ENCODE measurements at places on chromosomes 7 and 10.

- DNase-seq: no peak
Measured at GRCh38 chr10:118213436-118213835, 128.7 kb downstream of the FAM204A start.

- peak; percentile 72 for DNase-seq
Measured at GRCh38 chr7:31074120-31074383, 21.9 kb downstream of the ADCYAP1R1 start.

- no peak for DNase-seq
Measured at GRCh38 chr10:69064762-69065328, 23.1 kb upstream of the SRGN start.

GRCh38 chr7:25399000-25399750 is 170.9 kb upstream of the NPVF start:
- no peak for DNase-seq

GRCh38 chr7:101208794-101209193 is 8.0 kb upstream of the MOGAT3 start:
- no peak for DNase-seq

DNA sequence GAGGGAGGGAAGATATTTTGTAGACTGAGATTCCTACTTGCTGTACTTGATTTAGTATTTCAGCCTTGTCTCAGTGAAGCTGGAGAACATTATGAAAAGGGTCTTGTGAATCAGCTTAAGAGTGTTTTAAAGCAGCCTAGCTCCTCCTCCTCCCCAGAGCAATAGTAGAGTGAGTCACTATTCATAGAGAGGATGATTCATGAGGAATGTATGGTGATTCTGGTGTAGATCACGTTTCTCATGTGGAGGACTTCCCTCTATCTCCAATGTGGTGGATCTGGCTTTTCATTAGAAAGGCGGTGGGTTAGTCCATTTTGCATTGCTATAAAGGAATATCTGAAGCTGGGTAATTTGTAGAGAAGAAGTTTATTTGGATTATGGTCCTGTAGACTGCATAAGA is 340.1 kb upstream of the CHRM2 start:
- no peak for DNase-seq

DNA sequence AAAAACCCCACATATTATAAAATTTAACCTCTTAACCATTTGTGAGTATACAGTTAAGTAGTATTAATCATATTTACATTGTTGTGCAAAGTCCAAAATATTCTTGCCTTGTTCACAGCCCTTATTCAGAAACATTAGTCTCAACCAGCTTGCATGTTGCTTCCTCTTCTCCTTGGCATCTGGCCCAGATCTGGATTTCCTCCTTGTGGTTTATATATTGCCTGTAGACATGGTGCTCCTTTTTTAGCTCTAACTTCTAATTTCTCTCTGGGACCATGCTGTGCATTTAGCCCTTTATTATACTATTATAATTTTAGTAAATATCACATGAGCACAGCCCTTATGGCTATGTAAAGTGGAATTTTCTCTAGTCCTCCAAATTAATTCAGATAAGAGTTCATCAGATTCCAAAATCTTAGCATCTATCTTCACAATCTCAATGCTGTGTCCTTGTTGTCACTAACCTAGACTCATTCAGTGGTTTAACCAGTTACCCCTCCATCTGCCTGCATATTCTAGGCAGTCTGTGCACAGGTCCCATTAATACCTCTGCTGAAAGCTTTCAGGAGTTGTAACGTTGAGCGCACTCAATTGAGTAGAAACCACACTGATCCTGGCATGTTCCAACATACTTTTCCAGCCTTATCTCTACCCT is 7.9 kb downstream of the CPED1 start:
- no peak for DNase-seq

DNA sequence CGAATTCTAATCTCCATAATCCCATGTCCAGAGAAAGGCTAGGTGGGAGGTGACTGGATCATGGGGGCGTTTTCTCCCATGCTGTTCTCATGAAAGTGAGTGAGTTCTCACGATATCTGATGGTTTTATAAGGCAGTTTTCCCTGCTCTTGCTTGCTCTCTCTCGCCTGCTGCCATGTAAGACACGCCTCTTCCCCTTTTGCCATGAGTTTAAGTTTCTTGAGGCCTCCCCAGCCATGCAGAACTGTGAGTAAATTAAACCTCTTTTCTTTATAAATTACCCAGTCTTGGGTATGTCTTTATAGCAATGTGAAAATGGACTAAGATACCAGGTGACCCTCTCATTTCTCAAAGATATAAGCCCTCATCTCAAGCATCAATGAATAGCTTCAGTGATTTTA is 1.1 kb upstream of the ACTA2 start:
- no peak for DNase-seq

DNA sequence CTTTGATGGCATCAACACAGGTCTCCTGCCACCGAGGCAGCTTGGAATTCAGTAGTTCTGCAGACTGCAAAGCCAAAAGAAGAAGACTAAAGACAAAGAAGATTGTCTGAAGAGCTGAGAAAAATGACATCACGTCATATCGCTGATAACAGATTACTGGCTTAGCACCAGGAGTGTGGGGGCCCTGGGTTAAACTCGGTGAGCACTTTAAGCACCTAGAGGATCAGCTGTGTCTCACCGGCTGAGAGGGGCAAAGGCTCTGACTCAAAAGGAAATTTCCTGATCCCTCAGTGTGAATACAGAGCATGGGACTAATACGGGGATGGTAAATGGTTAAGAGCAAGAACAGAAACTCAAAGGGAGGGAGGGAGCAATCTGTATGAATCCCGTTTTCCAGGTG is 30.7 kb downstream of the BRI3 start:
- DNase-seq: no peak

GRCh38 chr7:133409421-133409820 is 156.5 kb downstream of the EXOC4 start:
- no peak for DNase-seq

GRCh38 chr7:45910855-45911254 is 10.2 kb downstream of the IGFBP3 start:
- DNase-seq: no peak

GRCh38 chr7:103683348-103683747 is 237.3 kb upstream of the SLC26A5 start:
- DNase-seq: no peak

DNA sequence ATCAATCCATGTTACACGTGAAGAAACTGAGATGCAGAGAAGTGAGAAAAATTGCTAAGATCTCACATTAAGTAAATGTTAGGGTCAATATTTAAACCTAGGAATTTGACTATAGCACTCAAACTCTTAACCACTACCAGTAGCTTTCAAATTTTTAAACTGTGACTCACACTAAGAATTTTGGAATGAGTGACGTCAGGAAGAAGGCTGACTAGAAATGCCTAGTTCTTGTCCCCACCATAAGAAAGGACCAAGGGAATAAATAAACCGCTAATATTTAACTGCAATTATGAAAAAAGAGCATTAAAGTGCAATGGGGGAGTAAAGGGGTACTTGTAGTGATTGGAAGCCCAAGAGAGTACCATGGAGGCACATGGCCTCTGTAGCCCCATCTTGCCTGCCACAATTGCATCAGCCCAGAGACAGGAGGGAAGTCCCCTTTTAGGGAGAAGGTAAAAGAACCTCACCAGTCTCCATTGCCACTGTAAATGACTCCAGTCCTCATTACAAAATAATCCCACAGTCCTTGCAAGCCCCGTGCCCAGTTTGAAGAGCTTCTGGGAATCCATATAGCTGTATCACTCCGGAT is 3.5 kb upstream of the AKR1B1 start:
- no peak for DNase-seq

DNA sequence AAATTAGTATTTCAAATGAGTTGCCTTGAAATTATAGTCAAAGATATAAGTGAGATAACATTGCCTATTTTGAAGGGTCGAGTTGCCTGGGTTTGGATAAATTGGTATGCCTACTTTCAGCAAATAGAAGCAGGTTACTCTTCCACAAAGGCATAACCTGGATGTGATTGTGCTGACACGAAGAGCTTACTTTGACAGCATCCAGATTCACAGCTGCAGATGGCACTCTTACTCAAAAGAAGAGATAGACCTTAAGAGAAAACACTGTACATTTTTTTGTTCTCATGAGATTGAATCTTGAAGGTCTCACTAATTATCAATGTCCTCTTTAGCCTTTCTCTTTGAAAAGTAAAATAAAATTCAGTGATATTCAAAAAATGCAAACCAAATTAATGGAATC is 1338.7 kb downstream of the REEP3 start:
- no peak for DNase-seq

GRCh38 chr7:132123773-132124172 is 452.5 kb downstream of the PLXNA4 start:
- DNase-seq: no peak

- DNase-seq: no peak
Measured at GRCh38 chr7:98659756-98660155, 42.7 kb downstream of the NPTX2 start.

DNA sequence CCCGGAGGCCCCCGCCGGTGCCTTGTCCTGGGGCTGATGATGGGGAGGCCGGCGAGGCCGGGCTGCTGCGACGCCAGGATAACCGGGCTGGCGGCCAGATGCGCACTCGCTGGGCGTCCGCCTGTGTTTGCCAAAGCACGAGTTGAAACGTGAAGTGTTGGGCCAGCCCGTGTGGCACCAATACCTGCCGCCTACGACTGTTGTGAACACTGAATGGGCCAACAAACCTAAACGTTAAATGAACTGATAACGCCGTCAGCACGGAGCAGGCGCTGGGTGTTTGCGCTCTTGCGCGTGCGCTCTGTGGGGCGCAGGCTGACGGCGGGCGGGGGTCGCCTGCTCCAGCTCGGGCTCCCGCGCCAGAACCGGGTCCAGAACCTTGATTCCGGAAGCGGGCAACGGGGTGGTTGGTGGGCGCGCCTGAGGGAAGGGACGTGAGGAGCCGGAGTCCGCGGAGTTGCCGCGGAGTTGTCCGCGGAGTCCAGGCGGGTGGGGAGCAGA is 658 bp downstream of the CYP2E1 start:
- DNase-seq: no peak

GRCh38 chr7:92034116-92034515 is 93.5 kb downstream of the AKAP9 start:
- no peak for DNase-seq

DNA sequence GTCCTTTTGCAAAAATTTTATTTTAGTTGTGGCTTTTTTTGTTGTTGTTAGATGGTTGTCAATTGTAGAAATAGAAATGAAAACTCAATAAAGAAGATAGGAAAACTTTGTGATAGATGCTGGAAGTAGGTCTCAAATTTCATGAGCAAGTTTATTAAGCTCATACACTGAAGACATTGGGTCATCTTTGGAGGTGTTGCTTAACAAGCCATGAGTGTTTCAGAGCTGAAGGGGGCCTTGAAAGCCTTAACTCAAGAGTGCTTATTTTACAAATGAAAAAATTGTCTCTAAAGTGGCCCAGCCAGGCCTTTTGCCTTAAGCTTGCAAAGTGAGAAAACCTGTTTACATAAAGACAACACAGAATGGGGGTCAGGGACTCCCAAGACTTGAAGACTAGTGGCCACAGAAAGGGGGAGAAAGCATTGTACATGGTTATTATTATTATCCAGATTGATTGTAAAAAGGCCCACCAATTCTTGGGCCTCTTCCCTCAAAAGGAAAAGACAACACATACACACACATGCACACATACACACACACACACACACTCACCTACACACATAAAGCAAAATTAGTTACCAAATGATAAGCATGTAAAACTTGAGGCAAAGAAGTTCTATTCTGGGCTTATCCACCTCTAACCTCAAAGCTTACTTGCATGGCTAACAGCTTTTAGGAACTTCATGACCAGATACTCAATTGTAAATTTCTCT is 49.7 kb upstream of the GLCCI1 start:
- DNase-seq: no peak

DNA sequence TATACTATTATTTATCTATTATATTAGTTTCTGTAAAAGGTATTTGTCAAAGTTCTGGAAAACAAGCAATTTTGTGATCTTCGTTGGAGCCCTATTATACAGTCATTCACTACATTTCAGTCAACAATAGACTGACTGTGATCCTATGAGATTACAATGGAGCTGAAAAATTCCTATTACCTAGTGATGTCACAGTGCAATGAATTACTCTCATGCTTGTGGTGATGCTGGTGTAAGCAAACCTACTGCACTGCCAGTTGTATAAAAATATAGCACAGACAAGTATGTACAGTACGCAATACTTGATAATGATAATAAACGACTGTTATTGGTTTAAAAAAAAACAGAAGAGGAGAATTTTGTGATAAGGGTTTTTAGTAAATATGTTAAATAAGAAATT is 21.4 kb downstream of the OR6V1 start:
- DNase-seq: no peak

GRCh38 chr10:128908099-128908498 is 558.9 kb upstream of the MGMT start:
- DNase-seq: no peak

DNA sequence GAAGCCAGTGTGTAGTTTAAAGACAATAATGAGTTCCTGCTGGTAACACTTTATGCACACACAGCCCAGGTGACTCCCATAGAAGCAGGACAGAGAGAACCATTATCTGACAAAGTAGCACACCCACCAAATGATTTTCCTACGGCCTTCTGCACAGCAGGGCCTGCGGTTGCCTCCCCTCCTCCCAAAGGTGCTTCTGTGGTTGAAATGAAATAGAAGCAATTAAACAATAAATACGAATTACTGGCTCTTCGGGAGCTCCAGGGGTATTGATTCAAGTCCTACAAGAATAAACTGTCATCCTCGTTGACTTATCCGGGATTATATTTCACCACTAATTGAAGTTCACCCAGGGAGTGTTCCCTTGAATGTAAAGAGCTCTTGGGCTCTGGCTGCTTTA is 172.1 kb downstream of the ACTR3B start:
- no peak for DNase-seq

DNA sequence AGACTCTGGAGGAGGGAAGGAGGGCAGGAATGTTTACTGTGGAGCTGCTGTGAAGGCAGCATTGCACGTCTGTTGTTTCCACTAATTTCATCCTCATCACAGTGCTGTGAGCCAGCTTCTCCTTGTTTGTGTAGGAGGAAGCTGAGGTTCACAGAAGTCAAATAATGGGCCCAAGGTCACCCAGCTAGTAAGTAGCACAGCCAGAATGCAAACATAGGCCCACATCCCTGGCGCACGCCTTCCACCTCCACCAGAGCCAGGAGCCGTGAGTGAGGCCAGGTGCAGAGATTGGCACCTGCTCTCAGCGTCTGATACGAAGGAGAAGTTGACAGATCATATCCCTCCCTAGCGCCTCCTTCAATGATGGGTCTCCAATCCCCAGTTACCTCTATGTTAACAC is 93.6 kb downstream of the HTR5A start:
- DNase-seq: no peak

DNA sequence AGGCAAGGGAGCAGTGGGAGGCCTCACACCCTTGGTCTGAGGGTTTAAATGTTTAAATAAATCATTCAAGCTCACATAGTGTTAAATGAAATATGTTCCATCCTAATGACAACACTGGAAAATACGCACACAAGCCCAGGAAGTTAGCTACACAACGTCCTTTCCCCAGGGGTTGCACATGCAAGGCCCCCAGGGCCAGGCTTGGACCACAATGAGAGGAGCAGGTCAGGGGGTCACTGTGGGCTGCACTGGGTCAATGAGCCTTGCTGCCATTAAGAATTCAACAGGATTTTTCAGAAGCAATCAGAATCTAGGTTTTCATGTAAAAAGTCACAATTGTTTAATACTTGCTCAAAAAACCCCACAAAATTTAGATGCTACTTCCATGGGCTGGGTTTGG is 64.9 kb upstream of the ADCY1 start:
- no peak for DNase-seq

GRCh38 chr10:23534326-23534725 is 95.5 kb downstream of the OTUD1 start:
- no peak for DNase-seq

GRCh38 chr7:115748123-115748738 is 282.3 kb downstream of the TFEC start:
- no peak for DNase-seq

Data from dorsolateral prefrontal cortex (tissue), 122 donors.